ENCODE measurements at places on chromosomes 4 and X.

DNA sequence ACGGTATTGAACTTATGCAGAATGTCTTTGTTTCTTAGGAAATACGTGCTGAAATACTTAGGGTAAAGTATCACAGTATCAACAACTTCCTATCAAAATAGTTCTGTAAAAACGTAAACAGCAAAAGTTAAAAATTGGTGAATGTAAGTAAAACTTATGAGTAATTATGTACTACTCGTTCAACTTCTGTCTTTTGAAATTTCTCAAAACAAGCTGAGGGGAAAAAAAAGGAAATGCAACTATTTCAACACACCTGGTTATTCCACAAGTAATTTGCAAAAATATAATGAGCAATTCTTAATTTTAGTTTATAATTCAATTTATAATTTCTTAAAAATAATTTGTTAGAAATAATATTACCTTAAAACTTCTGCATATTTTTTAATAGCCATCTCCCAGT, 8.3 kb downstream of the PPID start:
- DNase-seq, result no peak

DNA sequence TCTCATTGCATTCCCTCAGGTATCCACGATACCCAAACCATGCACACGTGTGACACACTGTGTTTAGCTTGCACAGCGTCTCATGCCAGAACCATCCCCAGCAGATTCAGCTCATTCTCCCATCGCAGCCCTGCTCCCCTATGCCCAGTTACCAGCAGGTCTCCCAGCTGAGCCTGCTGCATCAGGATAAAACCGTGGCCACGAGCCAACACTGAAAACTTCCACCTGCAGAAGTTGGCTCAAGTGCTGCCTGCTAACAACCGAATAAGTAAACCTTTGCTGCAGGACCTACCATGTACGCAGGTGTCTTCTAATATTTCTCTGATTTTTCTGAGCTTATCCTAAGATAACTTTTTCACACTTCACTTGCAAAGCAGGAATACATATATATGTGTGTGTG, 120.4 kb upstream of the STS start:
- DNase-seq, result no peak

GRCh38 chrX:44392767-44393166, 49.3 kb upstream of the EFHC2 start:
- no peak for DNase-seq

GRCh38 chr4:79682801-79683530, 274.9 kb upstream of the GK2 start:
- no peak for DNase-seq

GRCh38 chr4:185344743-185345538, 50.8 kb downstream of the LRP2BP start:
- DNase-seq, result no peak

DNA sequence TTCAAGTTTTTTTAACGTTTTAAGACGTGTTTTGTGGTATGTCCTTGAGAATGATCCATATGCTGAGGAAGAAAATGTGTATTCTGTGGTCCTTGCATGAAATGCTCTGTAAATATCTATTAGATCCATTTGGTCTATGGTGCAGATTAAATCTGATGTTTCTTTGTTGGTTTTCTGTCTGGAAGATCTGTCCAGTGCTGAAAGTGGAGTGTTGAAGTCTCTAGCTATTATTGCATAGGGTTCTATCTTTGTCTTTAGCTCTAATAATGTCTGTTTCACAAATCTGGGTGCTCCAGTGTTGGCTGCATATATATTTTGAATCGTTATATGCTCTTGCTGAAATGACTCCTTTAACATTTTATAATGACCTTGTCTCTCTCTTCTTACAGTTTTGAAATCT, 122.5 kb downstream of the RPA4 start:
- DNase-seq, result no peak

GRCh38 chrX:136623396-136623795, 24.6 kb upstream of the CD40LG start:
- no peak for DNase-seq

GRCh38 chr4:85448906-85449890, 25.8 kb upstream of the ARHGAP24 start:
- no peak for DNase-seq

GRCh38 chrX:80550722-80551121, 130.5 kb downstream of the TENT5D start:
- DNase-seq, result no peak

DNA sequence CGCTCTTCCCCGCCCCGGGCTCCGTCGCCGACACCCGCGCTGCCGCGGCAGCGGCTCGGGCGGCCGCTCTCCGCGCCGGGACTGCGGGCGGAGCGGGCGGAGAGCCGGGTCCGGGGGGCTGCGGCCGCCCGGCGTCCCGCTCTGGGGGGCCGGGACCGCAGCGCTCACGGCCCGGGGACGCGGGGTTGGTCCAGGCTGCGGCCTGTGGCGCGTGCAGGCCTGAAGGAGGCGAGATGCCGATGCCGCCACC, 492 bp downstream of the GALNT7 start:
- DNase-seq, result no peak

- no peak for DNase-seq
These were observed 10.0 kb upstream of the PLK4 start for GRCh38 chr4:127870688-127871087.

Data from sigmoid colon (tissue), 7 donors.